CD4-positive, alpha-beta T cell treated with Interferon gamma for 1 hour (primary cell): ENCODE measurements at places on chromosomes 12 and 14.

GRCh38 chr12:24055747-24056146 lies 106.3 kb upstream of the SOX5 start:
- no peak for DNase-seq

DNA sequence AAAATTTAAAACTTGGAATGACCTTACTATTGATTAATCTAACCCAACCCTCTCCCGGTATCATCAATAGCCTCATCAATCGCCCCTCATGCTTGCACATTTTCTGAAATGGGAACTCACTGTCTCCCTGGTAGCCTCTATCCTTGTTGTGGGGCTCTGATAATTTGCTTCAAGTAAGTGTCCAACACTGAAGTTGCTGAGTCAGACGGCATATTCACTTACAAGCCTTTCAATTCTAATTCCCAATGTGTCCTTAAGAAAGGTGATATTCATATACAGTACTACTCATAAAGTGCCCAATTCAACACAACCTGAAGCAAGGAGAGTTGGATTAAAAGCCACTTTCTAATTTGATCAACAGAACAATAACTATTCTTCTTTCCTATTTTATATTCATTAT lies 1146.1 kb upstream of the TMEM132C start:
- DNase-seq = no peak

DNA sequence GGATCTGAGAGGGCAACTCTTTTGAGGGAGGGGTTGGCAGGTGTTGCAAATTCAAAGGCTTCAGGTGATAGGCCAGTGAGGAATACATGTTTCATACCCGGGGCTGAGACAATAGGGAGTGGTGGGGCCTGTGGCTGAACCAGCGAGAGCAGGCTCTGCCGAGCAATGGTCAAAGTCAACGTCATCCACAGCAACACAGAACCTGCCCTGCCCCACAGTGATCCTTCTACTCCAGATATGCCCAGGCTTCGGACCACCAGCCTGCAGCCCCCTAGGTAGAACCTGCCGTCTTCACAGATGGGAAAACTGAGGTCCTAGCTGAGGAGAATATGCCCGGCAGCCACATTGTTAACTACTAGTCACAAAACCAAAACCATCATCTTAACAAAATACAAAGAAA lies 4.1 kb downstream of the SERPINA1 start:
- no peak for DNase-seq

GRCh38 chr14:68796418-68797101 lies 3.7 kb upstream of the ZFP36L1 start:
- DNase-seq = no peak

- DNase-seq = no peak
These were observed 4.3 kb downstream of the COQ10A start for GRCh38 chr12:56271031-56271430.

GRCh38 chr12:15597125-15597830 lies 191.9 kb downstream of the EPS8 start:
- DNase-seq = no peak

- DNase-seq = no peak
These were observed 13.5 kb downstream of the ZNF664 start for GRCh38 chr12:123986374-123986965.

- DNase-seq = peak; percentile 60
These were observed at the start of gene CLIP1 for GRCh38 chr12:122421821-122422729. CLIP1 (minus strand) TSS chr12:122422669; CDS start chr12:122380452, 42,217 bp downstream.

DNA sequence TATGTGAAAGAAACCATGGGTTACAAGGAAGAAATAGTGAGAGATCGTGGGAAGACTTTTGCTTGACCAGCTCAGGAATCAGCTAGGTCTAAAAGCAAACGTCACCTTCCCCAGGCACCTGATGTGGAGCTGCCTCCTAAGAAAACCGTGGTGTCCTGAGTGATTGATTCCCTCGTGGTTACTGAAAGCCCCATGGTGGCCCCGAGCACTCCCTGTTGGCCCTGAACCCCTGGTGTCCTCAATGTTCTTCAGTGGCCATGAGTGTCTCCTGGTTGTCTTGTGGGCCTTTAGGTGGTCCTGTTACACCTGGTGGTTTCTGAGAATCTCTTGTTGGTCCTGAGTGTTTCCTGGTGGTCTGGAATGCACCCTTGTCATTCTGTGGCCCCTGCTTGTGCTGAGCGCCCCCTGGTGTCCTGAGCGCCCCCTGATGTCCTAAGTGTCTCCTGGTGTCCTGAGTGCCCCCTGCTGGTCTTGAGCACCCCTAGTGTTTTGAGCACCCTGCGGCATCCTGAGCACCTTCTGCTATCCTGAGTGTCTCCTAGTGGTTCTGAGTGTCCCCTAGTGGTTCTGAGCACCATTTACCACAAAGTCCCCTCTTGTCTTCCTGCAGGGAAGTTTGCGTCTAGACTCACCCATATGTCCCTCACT lies 518.7 kb downstream of the TMEM121 start:
- peak; percentile 74 for DNase-seq

GRCh38 chr12:30796313-30796780 lies 41.6 kb upstream of the CAPRIN2 start:
- no peak for DNase-seq

- DNase-seq = no peak
These were observed 36.8 kb upstream of the SPTSSA start for GRCh38 chr14:34498684-34499412.

DNA sequence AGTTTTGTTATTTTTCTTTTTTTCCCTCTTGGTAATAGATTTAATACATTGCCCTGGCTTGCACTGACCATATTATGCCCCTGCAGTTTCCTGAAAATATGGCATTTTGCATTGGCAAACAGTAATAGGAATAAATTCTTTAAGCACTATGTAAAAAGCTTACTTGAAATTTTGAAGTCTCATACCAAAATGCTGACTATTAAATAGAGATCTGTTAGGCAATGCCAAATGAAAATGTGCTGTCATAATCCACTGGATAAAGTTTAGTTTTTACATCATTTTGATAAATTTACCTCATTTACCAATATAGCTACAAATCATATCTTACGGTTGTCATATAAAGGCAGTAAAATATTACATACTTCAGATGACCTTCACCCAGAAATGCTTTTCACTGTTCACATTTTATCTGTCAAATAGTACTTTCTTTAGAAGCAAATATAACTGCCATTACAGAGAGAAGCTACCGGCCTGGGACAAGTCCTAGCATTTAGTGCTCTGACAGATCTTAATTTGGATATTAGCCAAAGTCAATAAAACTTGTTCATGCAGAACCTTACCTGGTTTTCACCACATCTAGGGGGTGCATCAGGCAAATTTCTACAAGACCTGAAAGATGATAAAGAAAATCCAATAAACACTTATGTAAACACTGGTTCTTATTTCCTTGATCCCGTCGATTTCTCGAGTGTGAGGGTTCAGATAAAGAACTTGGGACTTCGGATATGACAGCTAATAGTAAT lies 212.9 kb downstream of the PAX9 start:
- no peak for DNase-seq

GRCh38 chr12:89521364-89522223 lies 3.0 kb downstream of the GALNT4 start:
- DNase-seq = no peak
